ENCODE measurements at places on chromosomes 4 and X.

DNA sequence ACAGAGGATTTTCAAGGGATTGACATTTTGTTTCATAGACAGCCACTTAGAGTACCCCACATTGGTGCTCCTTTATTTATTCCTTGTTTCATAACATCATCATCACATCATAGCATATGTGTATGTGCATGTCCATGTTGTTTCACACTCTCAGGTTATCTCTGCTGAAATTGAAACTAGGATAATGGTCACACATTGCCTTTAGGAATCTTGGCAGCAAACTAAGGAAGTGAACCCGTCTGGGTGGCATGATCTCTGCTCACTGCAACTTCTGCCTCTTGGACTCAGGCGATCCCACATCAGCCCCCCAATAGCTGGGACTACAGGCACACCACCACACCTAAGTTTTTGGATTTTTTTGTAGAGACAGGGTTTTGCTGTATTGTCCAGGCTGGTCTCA lies 234.2 kb upstream of the ANKRD50 start:
- no peak for DNase-seq

GRCh38 chr4:93698686-93699085 lies 129.9 kb upstream of the ATOH1 start:
- DNase-seq = no peak

GRCh38 chr4:100986360-100986868 lies 360.9 kb downstream of the PPP3CA start:
- DNase-seq = no peak

DNA sequence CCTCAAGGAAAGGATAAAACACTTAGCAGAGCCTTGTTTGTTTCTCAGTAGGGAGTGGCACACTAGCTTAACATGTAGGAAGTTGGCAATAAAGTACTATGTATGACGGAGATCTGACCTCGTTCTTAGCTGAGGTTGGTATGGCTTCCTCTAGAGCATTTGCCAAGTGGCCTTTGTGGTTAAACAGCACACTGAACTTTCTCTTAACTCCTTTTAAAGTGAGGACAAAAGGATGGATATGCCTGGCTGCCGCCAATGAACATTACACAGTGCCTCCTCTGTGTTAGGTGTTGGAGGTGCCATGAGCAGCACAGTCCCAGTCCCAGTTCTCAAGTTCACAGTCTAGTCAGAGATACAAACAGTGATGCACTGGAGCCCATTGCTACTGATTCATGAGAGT lies 54.4 kb downstream of the VGLL1 start:
- no peak for DNase-seq

DNA sequence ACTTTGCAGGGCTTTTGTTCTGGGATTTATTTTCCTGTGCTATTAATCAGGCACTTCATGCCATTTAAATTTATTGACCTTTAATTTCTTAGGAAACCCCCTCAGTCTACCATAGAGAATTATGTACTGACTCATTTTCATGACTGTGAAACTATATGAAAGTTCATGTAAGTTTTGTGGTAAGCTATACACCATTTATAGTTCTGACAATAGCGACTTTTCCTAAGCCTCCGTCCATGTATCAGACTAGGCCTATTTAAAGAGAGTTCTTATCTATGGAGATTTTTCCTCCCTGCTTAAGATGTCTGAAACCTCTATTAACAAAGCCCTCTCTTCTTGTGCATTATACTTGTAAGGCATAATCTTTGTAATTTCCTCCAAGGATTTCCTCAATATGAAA lies 111.6 kb downstream of the AFF2 start:
- no peak for DNase-seq

- DNase-seq = no peak
These were observed 106.0 kb downstream of the IQCM start for GRCh38 chr4:149709640-149710039.

- no peak for DNase-seq
These were observed 10.2 kb downstream of the SAP30 start for GRCh38 chr4:173380987-173381386.

GRCh38 chr4:109118635-109119034 lies 183.8 kb downstream of the COL25A1 start:
- DNase-seq = no peak

- no peak for DNase-seq
These were observed 37.4 kb upstream of the HEPH start for GRCh38 chrX:66126662-66127061.

GRCh38 chr4:71004281-71004851 lies 10.9 kb downstream of the DCK start:
- DNase-seq = no peak

DNA sequence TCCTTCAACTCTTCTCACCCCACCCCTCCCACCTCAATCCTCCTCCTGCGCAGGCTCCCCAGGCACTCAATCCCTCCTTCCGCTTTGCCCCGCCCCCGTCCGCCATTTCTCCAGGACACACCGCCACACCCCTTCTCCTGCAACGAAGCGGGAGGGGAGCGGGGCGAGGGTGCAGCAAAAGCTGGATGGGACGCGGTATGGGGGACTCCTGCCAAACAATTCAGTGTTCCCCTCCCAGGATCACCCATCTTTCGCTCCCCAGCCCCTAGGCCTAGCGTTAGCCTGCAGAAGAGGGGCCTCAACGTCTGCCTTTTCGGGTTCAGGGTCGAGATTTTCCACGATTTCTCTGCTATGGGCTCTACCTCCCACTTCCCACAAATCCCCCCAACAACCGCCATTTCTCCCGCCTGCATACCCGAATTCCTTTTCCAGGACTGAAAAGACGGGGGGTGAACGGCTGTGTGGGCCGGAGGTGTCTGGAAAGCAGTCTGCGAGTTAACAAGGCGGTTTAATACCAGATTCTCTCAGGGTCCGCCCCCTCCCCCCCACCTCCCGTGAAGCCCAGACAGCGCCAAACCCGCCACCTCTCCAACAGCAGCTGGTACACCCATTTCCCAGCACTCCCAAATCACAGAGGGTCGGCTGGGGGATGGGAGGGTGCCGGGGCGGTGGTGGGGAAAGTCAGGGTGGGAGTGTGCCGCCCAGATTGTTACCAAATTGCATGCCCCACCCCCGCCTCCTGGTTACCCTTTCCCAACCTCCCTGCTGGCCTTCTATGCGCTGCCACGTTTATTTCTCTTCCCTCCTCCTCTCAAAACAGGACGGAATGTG lies 774 bp downstream of the ARMCX2 start:
- no peak for DNase-seq

DNA sequence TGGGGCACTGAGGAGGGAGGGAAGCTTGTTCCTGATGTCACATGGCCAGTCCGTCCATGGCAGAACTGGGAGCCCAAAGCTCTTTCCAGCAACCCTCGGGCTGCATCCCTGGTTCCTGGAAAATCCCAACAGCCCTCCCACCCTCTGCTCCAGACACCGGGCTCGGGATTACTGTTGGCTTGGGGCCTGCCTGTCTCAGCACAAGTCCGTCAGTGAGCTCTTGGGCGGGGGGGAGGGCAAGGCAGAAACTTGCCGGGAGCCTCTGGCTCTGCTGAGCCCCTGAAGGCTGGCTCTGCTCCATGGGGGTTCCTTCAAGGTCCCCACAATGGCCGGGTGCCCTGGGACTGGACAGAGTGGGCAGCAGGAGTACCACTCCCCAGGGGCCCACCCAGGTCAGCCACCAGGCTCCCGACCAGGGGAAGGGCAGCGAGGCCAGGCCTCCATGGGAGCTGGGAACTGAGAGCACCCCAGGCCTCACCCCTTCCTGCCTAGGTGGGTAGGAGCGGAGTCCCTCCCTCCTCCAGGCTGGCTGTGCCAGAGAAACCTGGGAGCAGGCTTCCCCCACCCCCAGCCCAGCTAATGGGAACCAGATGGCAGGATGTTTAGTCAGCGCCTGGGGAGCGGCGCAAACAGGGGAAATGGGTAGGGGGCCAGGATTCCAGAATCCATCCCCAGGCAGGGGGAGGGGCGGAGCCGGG lies 6.4 kb upstream of the HAUS7 start:
- DNase-seq = no peak

DNA sequence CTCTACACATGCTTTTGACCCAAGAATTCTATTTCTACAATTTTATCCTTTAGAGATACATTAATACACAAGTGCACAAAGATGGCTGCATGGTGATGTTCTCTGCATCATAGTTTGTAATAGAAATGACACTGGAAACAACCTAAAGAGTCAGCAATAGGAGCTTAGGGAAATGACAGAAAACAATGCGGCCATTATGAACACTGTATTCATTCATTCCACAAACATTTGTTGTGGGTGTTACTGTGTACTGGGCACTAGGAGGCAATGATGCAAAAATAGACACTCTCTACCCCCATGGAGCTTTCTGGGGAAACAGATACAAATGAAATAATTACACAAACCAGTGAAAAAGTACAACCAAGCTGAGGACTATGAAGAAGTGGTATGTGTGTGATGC lies 32.0 kb downstream of the IDS start:
- no peak for DNase-seq

DNA sequence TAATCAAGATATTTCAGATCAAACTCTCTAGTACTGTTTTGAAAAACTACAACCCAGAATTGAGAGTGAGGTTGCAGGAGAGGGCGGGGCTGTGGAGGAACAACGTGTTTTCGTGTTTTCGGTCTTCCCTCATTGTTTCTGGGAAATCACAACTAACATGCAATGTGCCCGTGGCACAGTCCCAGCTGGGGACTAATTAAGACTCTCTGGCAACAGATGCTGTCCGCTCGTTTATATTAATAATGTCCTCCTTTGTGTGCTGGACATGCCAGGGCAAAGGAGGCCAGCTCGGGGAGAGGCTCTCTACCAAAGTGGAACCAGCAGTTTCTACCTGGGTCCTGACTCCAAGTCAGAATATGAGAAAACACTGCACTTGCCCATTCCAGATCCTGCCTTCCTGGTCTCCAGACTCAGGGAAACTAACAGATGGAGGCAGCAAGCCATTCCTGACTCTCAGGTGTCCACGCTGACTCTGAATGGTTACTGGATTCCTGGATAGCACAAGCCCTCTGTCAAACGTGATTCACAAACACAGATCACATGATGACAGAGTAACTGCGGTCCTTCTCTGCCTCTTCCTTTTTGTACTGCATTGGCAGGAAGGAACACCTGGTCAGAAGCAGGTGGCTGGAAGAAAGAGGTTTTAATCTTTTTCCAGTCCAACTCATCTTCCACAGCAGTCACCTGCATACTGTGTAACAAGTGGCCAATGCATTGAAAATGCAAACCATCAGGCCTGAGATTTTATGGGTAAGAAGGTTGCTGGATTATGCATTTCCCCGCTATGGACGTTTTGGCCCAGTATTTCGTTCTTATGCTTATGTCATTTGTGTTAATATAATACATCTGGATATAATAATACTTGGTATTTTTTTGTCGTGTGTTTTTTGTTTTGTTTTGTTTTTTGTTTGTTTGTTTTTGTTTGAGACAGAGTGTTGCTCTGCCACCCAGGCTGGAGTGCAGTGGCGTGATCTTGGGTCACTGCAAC lies 65.0 kb downstream of the COQ2 start:
- DNase-seq = no peak

DNA sequence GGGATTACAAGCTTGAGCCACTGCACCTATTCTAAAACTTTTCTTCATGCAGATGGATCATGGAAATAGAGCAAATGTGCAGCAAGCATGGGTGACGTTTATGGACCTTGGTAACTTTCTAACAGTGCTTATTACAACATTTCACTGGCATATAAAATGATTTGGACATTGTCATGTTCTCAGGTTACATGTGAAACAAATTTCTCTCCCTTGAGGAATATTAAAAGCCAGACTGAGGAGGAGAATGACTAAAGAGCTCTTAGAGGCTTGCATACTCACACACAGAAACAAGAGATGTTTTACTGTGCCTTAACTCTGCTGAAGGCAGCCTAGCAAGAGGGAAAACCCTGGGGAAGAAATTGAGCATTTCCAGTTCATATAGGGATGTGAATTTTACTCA lies 38.6 kb upstream of the GPR101 start:
- no peak for DNase-seq

- DNase-seq = no peak
These were observed 50.4 kb upstream of the ELOVL6 start for GRCh38 chr4:110248831-110249253.

GRCh38 chr4:55964046-55964445 lies 15.3 kb downstream of the CEP135 start:
- no peak for DNase-seq

DNA sequence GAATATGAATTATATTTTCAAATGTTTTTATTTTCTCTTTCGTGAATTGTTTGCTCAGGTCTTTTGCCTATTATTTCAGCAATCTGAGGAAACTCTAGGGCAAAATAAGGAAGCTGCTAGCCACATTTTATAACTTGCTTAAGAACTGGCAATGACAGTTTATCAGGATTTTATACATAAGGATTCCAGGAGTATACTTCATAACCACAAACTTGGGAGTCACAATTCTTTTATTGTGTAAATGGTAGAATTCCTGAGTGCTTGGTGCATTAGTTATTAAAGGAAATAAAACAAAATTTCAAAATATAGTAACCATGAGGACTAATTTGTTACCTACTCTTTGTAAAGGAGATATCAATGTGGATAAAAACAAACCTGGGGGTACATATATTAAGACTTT lies 54.4 kb downstream of the PALLD start:
- DNase-seq = no peak

DNA sequence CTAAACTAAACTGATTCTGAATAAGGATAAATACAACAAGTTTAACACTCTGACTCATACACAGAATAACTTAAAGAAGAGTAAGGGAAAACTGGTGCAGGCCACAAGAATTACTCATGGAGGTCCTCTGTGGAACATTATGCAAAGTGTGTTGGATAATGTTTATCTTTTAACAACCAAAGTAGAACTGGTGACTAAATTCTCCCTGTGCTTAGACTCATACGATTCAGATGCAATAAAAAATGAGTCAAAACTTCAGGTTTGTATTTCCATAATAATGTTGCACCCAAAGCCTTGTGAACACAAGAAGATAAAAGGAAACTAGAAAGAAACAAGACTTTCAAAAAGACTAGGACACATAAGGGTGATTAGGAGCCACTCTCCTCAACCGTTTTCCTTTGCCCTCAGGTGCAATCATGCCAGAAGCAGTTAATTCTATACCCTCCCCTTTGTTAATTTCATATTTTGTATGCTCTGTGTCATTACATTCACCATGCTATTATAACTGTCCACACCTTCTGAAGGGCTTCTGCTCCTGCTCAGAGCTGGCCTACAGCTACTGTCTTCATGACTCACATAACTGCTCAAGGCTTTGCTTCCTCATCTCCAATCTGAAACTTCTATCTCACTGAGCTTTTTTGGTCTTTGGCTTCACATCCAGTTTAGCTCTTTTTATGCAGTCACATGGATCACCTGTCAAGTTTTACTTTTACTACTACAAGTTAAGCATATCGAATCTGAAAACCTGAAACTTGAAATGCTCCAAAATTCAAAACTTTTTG lies 60.2 kb downstream of the KCNIP4 start:
- peak; percentile 27 for DNase-seq

DNA sequence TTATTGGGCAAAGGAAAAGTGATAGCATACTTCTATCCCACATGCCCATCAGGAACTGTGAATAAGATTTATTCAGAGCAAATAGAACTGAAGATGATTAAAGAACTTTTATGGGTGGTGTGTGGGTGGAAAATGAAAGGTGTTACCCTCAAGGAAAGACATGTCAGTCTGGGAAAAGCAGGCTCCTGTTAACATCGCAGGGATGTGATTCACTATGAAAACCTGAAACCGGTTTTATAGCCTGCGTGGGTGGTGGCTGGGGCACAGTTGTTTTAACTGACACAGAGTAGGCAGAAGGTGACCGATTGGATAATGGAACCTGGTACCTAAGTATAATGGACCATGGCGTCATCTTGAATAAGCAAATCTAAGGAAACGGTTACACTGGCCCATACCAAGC lies 61.3 kb upstream of the CASK start:
- DNase-seq = no peak

Data from brain pericyte (primary cell).